Activated CD8-positive, alpha-beta T cell treated with anti-CD3 and anti-CD28 coated beads, Interleukin-2, amount 10 ng/mL, durations not matched to agents 7 days and 5 days (primary cell): ENCODE measurements at places on chromosomes 12 and 14.

- DNase-seq: no peak
Observed at GRCh38 chr12:47222520-47223030, 142.8 kb upstream of the AMIGO2 start.

- DNase-seq: no peak
Observed at GRCh38 chr12:27622436-27623195, 73.6 kb upstream of the REP15 start.

DNA sequence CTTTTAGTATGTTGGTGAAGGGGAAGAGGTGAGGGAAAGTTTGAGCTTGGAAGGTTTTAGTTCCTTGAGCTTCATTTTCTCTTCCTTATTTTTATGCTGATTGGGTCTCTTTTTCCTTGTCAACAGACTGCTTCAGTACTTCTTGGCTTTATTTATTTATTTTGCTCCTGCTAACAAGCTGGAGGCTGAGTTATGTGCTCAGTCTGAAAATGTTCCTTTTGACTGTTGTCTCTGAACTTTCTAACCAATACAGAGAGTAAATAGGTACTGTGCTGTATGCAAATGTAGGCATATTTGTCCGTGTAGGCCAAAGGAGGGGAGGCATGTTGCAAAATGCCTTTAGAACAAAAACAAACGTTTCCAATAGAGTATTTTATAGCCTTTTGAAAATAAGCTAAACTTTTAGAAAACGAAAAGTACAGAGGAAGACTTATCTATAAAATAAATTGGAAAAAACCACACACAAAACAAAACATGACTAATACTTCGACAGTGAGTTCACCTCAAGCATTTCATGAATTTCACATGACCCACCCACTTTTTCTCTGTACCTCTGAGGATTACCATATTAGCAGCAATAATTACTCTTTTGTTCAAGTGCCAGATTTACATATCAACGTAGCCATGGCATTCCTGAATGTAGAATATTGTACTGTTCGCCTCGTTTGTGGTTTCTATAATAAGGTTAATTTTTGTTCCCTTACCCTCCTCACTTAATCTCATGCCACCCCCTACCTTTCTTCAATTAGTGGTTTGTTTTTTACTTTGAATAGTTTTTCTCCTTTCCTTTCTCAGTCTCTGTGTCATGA is 4.7 kb upstream of the CREBL2 start:
- DNase-seq: no peak

DNA sequence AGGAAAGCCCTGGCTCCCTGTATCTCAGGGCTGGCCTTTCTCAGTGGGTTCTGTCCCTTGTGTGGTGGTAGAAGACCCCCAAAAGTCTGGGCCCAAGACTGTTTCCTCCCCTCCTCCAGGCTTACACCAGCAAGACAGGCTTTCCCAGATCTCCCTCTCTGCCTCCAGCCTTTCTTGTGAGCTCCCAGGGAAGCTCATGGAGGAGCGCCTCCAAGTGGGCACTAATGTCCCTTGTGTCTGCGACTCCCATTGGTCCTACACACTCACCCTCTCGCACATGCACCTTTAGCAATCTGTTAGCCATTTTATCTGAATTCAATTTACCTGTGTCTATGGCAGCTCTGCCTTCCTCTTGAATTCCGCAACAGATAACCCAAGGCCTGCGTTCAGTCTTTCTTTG is 251.1 kb upstream of the CAND1 start:
- no peak for DNase-seq

GRCh38 chr12:124105546-124105945 is 132.5 kb downstream of the ZNF664 start:
- DNase-seq: no peak

DNA sequence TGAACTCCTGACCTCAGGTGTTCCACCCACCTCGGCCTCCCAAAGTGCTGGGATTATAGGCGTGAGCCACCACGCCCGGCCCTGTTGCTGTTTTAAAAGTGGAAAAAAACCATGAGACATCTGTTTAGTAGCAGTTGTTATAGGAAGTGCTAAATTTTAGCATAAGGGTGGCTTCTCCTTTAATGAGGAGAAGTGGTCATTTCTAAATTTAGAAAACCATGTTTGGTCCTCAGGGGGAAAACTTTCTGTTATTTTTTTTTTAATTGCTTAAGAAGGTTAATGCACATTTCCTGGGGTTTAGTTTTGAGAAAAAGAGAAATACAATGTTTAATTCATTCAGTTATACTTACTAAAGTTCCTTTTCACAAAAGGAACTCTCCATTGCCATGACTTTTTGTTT is 102.1 kb downstream of the MYRFL start:
- no peak for DNase-seq

DNA sequence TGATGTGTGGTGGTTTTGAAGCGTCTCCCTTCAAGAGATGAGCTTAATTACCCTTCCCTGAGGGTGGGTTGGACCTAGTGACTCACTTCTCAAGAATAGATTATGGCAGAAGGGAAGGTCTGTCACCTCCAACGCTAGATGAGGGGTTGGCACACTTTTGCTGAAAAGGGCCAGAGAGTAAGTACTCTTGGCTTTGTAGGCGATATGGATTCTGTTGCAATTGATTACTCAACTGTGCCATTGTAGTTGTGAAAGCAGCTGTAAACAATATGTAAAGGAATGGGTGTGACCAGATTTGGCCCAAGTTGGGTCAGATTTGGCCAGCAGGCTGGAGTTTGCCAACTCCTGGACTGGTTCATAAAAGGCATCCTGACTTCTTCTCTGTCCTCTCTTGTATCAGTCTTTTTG is 53.3 kb downstream of the SMIM41 start:
- DNase-seq: no peak
